ENCODE measurements at places on chromosomes 2 and 18.

- DNase-seq, result no peak
These were observed 15.8 kb downstream of the NABP1 start for GRCh38 chr2:191693778-191694177.

GRCh38 chr2:30421604-30422443, 25.2 kb upstream of the LCLAT1 start:
- DNase-seq, result peak; percentile 80

DNA sequence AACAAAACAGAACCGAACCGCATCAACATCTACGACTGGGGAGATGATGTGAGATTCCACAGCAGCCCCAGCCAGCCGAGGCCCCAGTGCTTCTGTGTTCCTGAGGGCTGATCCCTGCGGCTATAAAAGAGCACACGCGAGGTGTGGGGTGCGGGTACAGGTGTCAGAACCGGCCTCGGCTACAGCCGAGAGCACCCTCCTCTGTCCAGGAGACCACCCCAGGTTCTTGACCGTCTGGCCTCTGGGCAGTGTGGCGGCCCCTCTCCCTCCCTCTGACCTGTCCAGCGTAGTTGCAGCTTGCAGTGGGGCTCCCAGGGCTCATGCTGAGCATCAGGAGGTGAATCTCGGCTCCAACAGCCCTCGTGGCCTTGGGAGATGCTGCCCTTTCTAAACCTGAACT, 23.7 kb downstream of the RTP5 start:
- no peak for DNase-seq

GRCh38 chr18:46337271-46337670, 233.1 kb downstream of the HAUS1 start:
- DNase-seq, result no peak

DNA sequence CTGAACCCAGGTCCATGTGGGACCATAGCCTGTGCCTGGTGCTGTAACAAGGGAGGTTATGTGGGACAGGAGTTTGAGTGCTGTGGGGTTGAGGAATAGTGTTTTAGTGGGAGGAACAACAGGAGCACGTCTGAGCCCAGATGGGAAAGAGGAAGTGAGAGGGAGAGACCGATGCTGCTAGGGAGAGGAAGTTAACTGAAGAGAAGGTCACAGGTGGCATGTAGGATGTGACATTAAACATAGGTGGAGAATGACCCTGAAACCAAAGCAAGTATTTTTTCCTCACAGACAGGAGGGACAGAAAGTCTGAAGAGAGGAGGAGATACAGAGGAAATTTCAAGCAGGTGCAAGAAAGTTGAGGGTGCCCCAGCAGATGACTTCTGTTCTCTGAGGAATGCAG, 87.8 kb downstream of the ACOXL start:
- DNase-seq, result no peak

DNA sequence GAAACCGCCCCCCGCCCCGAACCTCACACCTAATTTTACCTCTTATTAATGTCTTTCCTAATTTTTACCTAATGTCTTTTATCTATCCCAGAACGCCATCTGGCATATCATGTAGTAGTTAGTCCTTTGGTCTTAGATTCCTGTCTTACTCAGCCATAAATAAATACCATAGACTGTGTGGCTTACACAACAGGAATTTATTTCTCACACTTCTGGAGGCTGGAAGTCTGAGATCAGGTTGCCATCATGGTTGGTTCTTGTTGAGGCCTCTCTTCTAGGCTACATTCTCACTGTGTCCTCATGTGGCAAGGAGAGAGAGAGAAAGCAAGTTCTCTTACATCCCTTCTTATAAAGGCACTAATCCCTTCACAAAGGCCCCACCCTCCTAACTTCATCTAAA, 46.8 kb downstream of the RHBDD1 start:
- DNase-seq, result no peak

- no peak for DNase-seq
These were observed 145.4 kb upstream of the ZNF804A start for GRCh38 chr2:184452907-184453306.

DNA sequence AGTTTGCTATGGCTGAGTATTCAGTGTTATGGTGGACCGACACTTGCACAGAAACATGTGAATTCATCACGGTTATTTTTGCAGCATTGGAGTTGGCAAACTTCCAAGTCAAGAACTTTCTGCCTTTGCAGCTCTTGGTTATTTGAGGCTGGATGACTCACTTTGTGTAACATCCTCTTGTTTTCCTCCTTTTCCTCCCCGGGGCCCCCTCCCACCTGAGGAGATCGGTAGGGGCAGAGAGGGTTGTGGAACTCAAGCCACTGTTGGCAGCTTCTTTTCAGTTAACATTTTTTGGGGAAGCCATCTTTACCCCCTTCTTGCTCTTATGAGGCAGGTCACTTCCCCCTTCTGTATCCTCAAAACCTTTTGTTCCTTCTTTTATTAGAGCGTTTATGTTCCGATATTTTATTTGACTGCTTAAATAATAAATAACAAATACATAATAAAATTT, 48.6 kb downstream of the DDX1 start:
- no peak for DNase-seq

- DNase-seq, result no peak
These were observed 31.5 kb upstream of the SMAD7 start for GRCh38 chr18:48982266-48982665.

- no peak for DNase-seq
These were observed 1.9 kb downstream of the CMPK2 start for GRCh38 chr2:6863792-6864191.

DNA sequence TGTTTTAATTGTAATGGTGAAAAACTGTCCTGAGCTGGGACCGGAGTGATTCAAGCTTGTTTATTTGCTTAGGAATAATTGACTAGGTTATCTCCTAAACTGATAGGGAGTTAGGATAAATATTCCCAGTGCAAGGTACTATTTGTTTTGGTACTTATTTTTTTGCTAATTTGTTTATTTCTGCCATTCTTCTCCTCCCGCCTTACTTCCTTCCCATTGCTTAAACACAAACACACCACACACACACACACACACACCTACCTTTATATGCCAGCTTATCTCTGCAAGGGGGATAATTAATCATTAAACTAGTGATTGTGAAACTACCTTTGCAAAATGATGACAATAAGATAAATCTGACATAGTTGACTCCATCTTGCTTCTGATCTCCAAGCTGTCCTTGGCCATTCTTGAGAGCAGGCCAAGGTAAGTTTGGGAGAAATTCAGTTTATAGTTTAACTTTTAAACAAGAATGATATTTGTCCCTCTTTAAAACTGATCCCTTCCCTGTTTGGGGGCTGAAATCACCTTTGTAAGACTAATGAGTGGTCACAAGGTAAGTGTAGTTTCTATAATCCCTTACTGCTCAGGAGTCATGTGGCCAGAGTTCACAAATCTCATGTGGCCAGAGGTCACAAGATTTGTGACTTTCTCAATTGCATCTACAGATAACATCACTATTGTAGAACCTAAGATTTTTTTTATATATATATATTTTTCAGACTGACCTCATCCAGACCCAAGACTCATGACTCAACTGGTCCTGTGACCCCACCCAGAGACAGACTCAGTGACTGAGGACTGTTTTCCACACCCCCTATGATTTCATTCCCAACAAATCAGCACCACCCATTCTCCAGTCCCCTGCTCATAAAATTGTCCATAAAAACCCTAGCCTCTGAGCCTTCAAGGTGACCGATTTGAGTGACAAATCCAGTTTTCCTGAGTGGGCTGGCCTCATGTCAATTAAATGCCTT, 83.1 kb upstream of the LRRTM4 start:
- DNase-seq, result no peak

- no peak for DNase-seq
These were observed 390 bp downstream of the PCARE start for GRCh38 chr2:29073933-29074332.

DNA sequence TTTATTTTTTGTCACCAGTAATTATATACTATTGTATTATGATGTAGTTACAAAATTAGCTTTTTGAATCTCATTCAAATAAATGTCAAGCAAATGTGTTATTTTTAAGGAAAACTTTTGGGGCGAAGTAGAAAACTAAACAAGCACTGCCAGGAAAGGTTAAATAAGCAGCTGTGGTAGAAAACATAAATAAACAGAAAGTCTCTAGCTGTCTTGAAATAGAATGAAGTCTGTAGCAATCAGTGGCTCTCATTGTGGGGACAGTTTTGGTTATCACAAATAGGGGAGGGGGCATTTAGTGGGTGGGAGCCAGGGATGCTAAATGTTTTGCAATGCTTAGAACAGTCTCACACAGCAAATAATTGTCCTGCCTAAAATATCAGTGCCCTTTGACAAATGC, 3.4 kb downstream of the INSIG2 start:
- no peak for DNase-seq

DNA sequence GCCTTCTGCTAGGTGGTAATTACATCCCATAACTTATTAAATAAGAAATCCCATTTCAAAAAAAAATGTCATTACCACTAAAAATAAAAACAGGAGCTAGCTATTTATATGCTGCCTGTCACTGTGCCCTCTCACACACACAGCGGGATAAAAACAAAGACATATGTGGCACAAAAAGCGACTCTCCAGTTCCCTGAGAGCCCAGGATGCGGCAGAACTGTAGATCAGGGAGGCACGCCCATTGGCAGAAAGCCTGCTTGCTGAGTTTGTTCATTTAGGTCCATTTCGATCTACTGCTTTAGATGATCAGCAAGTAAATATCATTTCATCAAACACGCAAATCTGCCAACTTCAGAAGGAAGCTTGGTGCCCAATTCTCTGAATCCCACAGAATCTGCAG, 124.4 kb downstream of the TMEM163 start:
- no peak for DNase-seq

DNA sequence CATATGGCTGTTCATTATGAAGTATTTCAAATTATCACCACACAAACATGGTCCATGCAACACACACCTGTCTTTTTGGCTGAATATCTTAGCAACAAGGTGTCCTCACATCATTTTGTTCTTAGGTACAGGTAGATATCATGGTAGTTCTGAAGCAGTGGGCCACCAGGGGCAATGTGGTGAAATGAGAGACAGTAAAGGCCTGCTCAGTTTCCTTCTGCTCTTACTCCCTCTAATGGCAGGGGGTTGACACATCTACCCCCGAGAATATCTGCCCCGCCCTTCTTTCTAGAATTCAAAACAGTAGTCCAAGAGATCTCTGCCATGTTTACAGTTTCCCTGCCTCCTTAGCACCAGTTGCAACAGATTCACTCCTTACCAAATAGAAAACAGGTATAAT, 147.0 kb upstream of the KLHL14 start:
- no peak for DNase-seq

DNA sequence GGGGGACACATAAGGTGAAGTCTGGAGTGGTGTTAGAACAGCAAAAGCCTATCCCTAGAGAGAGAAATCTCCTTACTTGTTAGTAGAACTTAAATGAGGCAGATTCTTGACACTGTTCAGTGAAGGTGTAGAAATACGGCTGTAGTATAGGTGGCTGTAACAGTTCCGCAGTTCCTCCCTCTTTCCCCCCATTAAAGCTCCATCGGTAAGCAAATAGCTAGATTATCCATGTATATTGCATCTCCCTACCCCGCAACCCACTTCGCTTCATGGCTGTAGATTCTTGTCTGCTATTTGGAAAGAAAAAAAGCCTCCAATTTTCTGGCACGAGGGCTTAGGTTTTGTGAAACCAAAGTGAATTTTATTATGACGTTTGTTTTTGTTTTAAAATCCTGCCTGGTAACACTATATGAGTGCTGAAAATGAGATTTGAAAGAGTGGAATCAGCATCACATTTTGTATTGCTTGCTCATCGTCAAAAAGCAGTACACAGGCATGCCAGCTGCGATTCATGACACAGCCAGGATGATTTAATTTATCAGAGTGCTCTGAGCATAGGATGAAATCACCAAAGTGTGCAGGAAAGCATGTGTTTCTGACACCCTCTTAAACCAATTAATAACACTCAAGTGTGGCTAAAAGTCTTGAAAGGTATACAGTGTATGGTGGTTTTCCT, 1.4 kb downstream of the FAM171B start:
- DNase-seq, result peak; percentile 47

DNA sequence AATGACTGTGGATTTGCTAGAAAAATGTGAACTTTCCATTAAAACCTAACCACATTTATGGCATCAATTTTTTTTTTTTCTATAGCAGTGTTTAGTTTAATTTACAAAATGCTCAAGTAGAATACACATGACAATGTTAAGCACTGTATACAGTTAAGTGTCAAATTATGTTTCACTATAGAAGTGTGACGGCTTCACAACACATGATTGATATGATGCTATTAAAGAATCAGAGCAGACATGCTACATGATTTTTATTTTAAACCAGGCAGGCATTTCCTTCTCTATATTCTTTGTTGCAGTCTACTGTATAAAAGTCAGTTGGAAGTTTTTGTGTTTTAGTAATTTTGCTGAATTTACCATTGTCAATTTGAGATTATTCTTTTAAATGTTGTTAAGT, 43.6 kb downstream of the PROKR1 start:
- DNase-seq, result no peak

GRCh38 chr2:26767894-26768487, 3.9 kb downstream of the SLC35F6 start:
- no peak for DNase-seq
